ENCODE measurements at places on chromosomes 12 and 14. TPM values are rescaled to one million over a fixed set of nuclear protein-coding genes. Genes with fewer than 3 reads are reported as not detected.

- H3K27me3 ChIP-seq: no peaks in the 10 kb centered on the region
- peak; percentile 63 for DNase-seq
- peak overlapping the region; percentile 98 for H3K27ac ChIP-seq
- peak overlapping the region; percentile 97 for H3K4me3 ChIP-seq
- peaks cover 30% of the 10 kb centered on the region for H3K36me3 ChIP-seq
- H3K4me1 ChIP-seq: peaks cover 35% of the 10 kb centered on the region
Measured at GRCh38 chr12:121804417-121805111, 755 bp downstream of the SETD1B start.

RD3L gene
- not detected for total RNA-seq

DNA sequence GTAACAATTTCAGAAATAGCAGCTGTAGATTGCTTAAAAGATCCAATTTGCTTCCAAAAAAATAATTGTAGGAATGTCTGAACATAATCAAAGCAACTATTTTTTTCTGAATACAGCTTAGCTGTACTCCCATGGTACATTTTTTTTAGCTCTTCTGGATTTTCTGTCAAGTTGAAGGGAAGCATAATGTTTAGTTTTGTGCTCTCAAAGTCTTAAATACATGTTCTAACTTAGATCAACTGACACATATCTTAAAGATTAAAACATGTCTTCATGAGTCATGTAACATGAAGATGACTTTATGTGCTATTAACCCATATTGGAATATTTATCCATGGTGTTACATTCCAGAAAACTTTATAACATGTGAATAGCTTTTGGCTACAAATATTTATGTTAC, 255.7 kb downstream of the BTG1 start:
- no peaks in the 10 kb centered on the region for H3K4me1 ChIP-seq
- no peaks in the 10 kb centered on the region for H3K27me3 ChIP-seq
- no peak overlapping the region for H3K27ac ChIP-seq
- DNase-seq: no peak

DNA sequence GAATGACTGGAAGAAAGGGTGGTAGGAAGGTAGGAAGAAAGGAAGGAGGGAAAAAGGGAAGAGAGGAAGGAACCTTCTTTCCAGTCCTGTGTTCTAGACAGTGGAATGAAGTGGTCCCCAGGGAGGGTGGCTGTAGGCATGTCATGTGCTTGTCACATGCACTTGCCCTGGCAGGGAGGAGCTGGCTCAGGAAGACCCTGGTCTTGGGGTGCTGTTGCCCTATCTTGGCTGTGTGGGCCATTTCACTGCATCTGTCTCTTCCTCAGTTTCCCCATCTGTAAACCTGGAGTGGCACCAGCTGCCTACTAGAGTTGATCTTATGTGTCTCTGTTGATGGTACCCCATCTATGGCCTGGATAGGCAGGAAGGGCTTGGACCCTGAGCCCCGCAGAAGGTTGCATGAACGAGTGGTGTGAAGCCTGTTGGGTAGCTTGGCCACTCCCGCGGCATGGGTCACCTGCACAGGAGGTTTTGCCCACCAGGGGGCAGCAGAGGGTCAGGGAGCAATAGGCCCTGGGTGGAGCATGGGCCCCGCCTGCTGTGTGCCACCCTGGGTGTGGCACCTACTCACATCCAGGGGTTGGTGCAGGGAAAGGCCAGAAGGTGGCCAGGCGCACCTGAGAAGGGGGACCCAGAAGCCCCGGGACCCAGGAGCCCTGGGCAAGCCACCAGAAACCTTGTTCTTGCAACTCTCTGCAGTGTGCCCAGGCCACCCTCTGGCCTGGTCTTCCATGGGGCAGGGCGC, 25.1 kb downstream of the MEG3 start:
- H3K4me1 ChIP-seq: no peaks in the 10 kb centered on the region
- DNase-seq: peak; percentile 89
- no peak overlapping the region for H3K4me3 ChIP-seq
- no peak overlapping the region for H3K27ac ChIP-seq

MANSC4 gene
- total RNA-seq: not detected

OTUB2 gene
- total RNA-seq: 1.9 TPM

DNA sequence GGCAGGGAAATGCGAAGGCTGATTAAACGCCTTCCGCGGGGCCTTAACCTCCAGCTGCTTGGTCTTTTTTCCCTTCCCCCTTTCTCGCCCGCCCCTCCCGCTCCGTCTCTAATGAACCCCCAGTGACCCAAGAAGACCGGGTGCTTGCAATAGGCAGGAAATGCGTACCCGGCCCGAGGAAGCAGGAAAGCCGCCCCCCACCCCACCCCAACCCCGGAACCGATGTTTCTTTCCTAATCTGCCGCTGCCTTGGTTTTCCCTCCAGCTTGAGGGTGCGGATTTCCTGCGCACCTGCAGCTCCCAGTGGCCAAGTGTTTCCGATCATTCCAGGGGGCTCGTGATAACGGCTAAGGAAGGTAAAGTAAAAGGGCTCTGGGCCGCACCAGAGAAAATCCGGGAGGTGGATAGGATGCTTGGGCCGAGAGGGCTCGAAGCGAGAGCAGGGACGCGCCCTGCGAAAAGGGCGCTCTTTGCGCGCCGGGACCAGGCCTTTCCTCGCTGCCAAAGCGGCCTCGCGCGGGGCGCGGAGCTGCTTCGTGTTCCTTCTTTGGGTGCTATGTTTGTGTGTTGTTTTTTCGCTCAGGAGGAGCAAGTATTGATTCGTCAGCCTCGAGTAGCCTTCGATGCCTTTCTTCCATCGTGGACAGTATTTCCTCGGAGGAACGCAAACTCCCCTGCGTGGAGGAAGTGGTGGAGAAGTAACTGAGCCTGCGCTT, 983 bp downstream of the MYF6 start:
- H3K36me3 ChIP-seq: peaks cover under 1% of the 10 kb centered on the region
- no peak overlapping the region for H3K4me3 ChIP-seq
- H3K4me1 ChIP-seq: no peaks in the 10 kb centered on the region
- no peak for DNase-seq
- H3K27me3 ChIP-seq: peaks cover 38% of the 10 kb centered on the region

GRCh38 chr14:77133720-77134338, 7.8 kb downstream of the ZDHHC22 start:
- H3K27me3 ChIP-seq: peaks cover 78% of the 10 kb centered on the region
- H3K4me3 ChIP-seq: no peak overlapping the region

DNA sequence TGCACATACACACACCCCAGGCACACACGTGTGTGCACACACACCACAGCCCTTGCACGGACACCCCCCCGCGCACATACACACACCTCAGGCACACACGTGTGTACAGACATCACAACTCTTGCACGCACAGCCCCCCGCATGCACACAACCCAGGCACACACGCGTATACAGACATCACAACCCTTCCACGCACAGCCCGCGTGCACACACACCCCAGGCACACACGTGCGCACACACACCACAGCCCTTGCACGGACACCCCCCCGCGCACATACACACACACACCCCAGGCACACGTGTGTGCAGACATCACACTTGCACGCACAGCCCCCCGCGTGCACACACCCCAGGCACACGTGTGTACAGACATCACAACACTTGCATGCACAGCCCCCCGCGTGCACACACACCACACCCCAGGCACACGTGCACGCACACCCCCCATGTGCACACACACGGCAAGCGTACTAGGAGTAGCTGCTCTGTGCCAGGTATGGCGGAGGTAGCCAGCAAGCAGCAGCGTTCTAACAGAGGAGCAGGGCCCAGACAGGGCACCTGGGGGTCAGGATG, 18.2 kb upstream of the ANKLE2 start:
- H3K4me3 ChIP-seq: no peak overlapping the region
- DNase-seq: no peak
- H3K27ac ChIP-seq: no peak overlapping the region

DNA sequence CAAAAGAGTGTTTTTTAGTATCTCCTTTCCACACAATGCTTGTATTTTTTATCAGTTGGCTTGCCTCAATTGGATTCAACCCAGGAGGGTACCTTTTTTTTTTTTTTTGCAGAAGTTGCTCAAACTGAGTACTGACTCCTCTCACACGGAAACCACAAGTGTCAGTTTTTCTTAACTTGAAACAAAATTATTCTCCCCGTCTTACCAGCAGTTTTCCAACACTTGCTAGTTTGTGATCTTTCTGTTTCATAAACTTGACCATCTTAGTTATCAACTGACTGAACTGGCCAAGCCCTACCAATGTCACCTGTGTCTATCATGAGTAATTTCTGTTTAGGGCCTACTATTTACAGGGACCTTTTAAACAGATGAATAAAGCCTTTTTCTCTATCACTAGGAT, 34.1 kb upstream of the ITPR2 start:
- H3K27me3 ChIP-seq: peaks cover 17% of the 10 kb centered on the region
- no peaks in the 10 kb centered on the region for H3K36me3 ChIP-seq
- H3K4me1 ChIP-seq: peaks cover 41% of the 10 kb centered on the region
- H3K27ac ChIP-seq: peak overlapping the region; percentile 11
- H3K4me3 ChIP-seq: no peak overlapping the region
- no peak for DNase-seq

DNA sequence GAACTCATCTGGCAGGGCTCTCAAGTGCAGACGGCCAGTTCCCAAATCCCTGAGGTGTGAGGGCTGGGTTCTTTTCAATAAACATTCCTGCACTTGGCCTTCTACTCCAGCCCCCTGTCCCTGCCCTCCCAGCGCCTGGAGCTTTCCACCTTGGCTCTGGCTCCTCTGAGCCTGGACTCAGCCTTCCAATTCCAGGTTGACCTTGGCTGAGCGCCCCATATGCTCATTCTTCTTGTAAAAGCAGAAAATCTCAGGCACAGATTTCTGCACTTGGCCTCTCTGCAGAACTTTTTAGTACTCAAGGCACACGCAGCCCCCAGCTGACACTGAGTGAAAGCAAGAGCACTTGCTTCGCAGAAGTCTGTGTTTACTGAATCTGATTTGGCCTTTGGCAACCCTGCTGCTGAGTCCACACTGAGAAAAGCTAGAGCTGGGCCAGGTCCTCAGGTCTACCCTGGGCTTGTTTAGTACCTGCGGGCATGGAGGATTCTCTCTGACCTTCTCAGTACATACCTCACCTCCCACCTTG, 222.7 kb downstream of the MSRB3 start:
- H3K27me3 ChIP-seq: peaks cover 6% of the 10 kb centered on the region
- H3K36me3 ChIP-seq: no peaks in the 10 kb centered on the region
- H3K4me3 ChIP-seq: no peak overlapping the region
- no peak overlapping the region for H3K27ac ChIP-seq
- H3K4me1 ChIP-seq: no peaks in the 10 kb centered on the region

CCDC92 gene
- total RNA-seq: 21.1 TPM

DNA sequence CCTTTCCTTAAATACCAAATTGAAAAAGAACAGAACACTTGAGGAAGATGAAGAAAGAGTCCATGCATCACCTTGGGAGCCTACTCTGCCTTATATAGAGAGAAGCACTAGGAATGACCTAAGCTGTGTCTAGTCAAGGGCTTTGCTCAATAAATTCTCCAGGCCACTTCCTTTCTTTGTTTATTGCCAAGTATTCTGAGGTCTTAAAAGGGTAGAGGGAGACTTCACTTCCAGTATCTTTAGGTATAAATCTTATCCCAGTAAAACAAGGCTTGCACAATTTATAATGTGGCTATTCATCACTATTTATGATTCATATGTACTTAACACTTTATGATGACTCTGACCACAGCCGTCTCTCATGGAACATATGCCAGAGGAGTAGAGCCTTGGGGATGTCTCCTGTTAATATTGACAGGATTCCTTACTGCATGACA, 85.1 kb upstream of the ARHGAP5 start:
- no peak overlapping the region for H3K27ac ChIP-seq
- H3K4me1 ChIP-seq: no peaks in the 10 kb centered on the region
- DNase-seq: no peak
- peaks cover 26% of the 10 kb centered on the region for H3K27me3 ChIP-seq
- no peaks in the 10 kb centered on the region for H3K36me3 ChIP-seq
- no peak overlapping the region for H3K4me3 ChIP-seq

All from activated T-cell treated with anti-CD3 and anti-CD28 coated beads, Interleukin-2, amount 50 U/mL, for 72 hours (primary cell).